ENCODE measurements at places on chromosomes 1 and 21.

- no peak for DNase-seq
These were observed 216.4 kb downstream of the LTN1 start for GRCh38 chr21:28776251-28776650.

GRCh38 chr1:175219774-175220173 is 27.2 kb upstream of the KIAA0040 start:
- DNase-seq: no peak

DNA sequence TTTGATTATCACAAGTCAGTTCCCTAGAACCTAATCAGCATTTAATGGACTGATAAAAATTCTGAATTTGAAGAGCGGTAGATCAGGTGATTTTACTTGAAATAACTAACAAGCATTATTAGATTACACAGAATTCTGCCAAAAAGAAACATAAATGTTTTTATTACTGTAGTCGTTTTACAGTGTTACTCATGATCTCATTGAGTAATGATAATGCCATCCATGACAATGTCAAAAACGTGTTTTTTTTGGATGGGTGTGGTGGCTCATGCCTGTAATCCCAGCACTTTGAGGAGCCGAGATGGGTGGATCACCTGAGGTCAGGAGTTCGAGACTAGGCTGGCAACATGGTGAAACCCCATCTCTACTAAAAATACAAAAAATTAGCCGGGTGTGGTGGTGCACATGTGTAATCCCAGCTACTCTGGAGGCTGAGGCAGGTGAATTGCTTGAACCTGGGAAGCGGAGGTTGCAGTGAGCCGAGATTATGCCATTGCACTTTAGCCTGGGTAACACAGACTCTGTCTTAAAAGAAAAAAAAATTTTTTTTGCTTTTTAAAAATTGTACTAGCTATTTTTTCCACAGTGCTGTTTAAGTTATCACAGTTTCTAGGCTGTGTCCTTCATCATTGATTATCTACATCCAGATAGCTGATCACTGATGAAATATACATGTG is 56.6 kb downstream of the LAMC1 start:
- no peak for DNase-seq

DNA sequence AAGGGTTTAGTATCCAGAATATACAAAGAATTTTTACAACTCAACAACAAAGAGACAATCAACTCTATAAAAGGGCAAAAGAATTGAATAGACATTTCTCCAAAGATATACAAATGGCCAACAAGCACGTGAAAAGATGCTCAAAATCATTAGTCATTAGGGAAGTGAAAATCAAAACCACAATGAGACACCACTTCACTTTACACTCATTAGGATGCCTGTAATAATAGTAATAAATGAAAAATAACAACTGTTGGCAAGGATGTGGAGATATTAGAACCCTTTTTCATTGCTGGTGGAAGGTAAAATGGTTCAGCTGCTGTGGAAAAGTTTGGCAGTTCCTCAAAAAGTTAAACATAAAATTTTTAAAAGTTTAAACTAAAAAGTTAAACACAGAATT is 7.0 kb upstream of the ABCD3 start:
- DNase-seq: no peak

DNA sequence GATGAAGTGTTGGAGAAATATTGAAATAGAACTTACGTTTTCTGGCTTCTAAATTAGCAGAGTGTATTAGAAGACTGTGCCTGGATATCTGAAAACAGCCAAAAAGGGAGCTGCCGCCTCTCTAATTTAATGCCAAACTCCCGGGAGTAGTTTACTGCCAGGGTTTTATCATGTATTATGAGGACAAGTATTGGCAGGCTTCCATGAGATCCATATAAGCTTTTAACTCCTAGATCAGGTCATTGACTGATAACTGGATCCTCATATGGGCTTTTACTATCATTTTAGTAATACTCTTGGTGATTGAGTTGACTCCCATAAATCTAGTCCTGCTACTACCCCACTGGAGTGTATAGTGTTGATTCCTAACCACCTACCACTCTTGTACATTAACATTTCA is 178.4 kb upstream of the CXADR start:
- no peak for DNase-seq

DNA sequence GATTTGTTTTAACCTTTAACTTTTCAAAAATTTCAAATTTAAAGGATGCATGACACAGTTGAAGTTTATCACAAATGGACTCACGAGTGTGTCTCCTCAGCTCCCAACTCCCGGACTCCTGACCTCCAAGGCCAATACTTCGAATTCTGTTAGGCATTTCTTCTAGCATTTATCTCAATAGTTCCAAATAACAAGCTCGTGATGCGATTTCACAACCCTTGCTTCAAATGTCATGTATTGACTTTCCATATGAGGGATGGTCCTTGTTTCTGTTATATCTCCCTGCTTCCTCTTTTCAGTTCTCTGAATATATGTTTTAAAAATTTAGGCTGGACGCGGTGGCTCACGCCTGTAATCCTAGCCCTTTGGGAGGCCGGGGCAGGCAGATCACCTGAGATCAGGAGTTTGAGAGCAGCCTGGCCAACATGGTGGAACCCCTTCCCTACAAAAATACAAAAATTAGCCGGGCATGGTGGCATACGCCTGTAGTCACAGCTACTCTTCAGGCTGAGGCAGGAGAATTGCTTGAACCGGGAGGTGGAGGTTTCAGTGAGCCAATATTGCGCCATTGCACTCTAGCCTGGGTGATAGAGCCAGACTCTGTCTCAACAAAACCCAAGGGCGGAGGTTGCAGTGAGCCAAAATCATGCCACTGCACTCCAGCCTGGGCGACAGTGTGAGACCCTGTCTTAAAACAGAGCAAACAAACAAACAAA is 52.0 kb upstream of the TINAGL1 start:
- peak; percentile 79 for DNase-seq

GRCh38 chr1:23564529-23565122 is 5.3 kb upstream of the ID3 start:
- DNase-seq: no peak

DNA sequence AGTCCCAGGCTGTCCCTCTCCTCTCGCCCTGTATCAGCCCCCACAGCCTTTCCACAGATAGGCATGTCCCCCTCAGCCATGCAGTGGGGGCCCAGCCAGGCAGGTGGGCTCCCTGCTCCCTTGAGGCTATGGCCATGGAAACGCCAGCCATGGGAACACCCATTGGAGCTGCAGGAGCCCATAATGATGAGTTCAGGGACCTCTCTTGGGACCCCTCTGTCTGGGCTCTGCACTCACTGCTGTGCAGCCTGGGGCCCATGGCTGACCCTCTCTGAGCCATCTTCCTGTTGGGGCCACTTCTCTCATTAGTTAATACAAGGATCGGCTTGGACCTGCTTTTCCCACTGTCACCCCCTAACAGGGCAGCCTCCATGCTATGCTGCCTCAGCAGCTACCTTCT is 33.2 kb downstream of the WNT3A start:
- no peak for DNase-seq

DNA sequence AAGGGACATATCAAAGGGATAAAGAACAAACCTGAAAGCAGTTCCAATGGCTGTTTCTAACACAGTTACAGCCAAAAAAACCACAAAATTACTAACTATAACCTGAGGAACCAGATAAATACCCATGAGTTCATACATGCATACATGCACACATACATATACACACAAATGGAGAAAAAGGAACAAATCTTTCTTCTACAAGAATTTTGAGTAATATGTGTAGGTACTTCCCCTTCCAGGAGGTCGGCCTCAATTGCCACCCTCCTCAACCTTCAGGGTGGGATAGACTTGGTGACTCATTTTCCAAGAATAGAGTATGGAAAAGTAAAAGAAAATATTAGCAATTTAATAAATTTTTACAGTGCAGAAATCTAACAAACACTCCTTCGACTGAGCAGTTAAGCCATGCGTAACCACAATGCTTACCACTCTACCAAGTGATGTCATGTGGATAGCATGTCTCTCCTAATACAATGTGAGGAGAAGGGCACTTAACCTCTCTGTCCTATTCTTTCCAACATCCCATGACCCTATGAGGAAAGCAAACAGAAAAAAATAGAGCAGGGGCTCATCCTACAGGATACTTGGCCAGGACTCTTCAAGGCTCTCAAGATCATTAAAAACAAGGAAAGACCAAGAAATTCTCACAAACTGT is 243.0 kb upstream of the RUNX1 start:
- no peak for DNase-seq

GRCh38 chr1:30386156-30386926 is 337.0 kb downstream of the MATN1 start:
- no peak for DNase-seq

DNA sequence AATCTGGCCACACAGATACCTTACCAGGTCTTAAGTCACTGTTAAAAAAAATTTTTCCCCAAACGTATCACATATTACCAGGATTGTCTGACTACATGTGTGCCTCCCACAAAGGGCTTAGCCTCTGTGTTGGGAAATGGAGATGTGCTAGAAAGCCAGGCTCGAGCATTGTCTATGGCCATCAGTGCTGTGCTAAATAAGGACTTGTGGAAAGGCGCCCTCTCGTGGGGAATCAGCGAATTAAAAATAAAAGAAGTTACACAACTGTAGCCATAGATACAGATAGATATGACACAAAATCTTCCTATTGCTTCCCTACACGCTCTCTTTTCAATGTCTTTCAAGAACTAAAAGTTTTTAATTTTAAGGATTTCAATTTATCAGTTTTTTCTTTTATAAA is 47.5 kb upstream of the CRNN start:
- peak; percentile 38 for DNase-seq

All from SIG-M5 (cell line).